Activated CD4-positive, alpha-beta T cell treated with anti-CD3 and anti-CD28 coated beads, Interleukin-2, Interleukin-4, amounts not matched to agents 100 ng/mL and 50 ng/mL, durations not matched to agents 16 hours and 8 hours (primary cell): ENCODE measurements at places on chromosomes 2 and 18.

GRCh38 chr18:25814841-25815458, 275.5 kb downstream of the SS18 start:
- peak; percentile 19 for DNase-seq

DNA sequence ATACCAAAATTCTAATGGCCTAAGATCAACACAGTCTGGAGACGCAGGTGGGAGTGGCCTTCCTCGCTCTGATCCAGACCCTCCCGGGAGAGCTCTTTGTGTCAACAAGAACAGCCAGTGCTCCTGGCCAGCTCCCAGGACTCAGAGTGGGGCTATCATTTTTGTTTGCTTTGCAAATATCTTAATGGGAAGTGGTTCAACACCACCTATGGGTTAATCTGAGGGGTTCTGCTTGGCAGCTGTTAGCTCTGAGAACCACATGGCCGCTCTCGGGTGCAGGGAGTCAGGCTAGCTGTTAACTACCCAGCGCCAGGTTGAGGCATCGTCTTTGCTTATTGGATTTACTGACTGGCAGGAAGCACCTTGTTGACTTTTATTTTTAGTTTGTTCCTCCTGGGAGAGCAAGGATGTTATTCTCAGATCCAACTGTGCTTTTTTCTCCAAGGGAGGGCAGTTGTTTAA, 184.8 kb upstream of the SP5 start:
- DNase-seq = no peak

- peak; percentile 68 for DNase-seq
Observed at GRCh38 chr2:54557601-54558187, 101.6 kb downstream of the SPTBN1 start.

GRCh38 chr2:24908461-24908901, 11.6 kb downstream of the ADCY3 start:
- no peak for DNase-seq

DNA sequence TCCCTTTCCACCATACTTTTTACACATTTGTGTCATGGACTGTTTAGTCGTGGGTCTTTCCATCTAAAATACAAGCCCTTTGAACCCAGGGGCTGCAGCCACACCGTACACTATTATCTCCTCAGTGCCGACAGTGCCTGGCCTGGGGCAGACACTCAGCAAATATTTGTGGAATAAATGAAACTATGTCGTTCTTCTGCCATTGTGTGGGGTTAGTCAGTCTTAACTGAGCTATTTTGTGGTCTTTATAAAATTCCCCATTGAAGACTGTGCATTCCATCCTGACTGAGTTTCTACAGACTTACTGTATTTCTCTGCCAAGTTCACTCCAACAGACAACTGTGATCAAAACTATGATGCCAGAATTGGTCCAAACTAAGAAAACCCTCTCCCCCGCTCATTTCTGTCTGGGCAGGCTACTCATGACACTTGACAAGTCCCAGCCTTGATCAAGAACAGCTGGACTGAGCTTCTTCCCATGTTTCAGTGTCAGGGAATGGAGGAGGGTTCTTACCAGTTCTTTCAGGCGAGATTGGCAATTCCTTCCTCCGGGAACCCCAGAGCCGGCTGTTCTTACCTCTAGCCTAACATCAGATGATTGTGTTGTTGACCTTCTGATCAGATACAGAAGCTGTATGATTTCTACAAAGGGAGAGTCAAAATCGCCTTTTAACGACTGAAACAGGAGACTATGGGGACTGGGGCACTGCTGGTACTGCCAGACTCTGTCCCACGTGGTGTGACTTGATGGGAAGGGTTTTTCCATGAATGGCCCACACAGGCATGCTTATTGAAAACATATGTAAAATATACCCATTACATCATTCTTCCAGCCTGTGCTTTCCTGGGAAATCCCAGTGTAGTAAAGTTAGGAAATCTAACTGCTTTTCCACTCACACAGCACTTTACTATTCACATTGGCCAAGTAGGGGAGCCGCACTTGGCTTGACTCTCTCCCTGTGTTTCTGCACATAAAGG, 77.4 kb upstream of the NPAS2 start:
- DNase-seq = no peak

DNA sequence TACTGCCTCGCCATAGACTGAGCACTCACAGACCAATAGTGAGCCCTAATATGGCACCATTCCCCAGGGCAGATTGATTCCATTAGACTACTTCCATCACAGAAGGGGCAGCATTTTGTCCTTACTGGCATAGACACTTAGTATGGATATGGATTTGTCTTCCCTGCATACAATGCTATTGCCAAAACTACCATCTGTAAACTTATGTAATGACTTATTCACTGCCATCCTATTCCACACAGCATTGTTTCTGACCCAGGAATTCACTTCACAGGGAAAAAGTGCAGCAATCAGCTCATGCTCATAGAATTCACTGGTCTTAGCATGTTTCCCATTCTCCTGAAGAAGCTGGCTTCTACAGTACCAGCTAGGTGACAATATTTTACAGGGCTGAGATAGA, 179.0 kb downstream of the PPP1R1C start:
- no peak for DNase-seq

DNA sequence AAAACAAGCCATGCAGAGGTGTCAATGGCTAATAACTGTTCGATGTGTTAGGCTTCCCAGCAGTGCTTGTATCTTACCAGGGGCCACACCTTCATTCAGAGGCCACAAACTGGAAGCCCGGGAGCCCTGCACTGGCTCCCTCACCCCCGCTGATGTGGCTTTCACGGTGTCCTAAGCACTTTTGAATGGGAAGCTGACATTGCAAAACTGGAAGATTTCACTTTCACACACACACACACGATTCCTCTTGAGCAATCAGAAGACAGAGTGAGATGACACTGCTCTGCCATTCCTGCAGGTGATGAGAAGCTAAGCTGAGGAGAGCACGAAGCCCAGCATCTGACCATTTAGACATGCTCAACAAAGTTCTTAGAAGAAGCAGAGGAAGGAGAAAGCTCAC, 8.6 kb upstream of the ZNF407 start:
- peak; percentile 31 for DNase-seq
